ENCODE measurements at places on chromosomes 5 and 9.

DNA sequence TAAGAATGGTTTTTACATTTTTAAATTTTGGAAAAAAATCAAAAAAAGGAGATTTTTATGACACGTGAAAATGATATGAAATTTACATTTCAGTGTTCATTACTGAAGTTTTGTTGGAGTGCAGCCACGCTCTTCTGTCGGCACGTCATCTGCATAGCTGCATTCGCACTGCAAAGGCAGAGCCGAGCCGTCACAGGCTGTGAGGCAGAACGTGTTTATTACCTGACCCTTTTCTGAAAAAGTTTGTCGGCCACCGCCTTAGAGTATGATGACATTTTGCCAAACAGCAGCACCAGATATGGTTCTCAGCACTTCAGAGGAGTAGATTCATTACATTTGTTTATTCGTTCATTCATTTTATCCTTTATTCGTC, 24.1 kb downstream of the HRH2 start:
- DNase-seq, result no peak

GRCh38 chr9:129773262-129774048, 20.6 kb upstream of the PTGES start:
- DNase-seq, result peak; percentile 98

DNA sequence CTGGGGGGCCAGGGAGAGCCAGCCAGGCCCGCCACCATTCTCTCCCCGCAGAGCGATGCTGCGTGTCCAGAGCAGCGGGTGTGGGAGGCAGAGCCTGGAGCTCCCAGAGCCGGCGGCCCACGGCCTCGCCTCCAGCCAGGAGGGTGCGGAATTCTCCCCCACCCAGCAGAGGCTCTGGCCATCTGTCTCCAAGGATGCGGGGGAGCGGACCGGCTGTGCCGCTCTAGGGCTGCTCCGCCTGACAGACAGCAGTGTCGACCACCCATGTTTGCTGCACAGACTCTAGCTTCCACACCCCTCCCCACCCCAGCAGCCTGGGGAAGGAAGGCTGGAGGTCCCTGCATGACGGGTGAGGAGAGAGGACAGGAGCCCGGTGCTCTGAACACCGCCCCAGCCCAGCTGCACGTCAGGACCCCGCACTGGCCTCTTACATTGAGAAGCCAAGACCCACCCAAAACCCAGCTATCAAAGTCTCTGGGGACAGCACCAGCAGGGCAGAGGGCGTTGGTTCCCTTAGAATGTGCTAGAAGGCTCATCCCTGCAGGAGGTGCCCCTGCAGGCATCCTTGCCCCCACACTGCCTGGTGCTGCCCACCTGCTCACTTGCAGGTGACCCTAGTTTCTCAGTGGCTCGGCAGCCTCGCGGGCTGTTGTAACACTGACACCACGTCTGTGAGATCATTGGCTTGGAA, 29.7 kb upstream of the FCN1 start:
- DNase-seq, result no peak

DNA sequence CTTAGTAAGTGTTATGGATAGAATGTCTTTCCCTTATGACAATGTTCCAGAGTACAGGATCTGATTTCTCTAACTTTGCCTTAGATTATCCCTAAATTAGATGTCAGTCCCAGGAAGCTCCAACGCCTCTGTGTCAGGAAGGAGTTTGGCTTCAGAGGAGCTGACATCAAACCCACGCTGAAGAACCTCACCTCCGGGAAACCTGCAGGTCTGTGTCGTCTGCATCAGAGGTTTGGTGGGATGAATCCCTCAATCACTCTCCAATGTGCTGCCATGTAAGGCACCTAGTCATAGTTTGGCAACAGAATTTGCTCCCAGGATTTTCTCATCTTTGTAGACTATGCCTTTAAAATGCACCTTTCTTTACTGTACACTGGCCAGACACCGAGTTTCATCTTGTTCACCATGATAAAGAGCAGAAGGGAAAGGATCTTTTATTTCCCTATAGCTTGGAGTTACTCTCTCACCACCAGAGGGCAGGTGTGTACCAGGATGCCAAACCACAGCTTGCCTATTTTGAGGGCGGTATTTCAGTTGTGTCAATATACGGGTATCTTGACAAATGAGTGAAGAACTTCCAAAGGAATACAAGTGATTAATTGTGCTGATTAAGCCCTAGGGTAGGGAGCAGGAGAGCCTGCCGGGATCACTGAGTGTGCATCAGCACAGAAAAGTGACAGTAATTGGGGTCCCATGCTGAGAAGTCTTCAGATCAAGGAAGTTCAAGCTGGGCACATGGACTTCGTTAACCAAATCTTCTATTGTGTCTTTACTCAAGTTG, 23.4 kb downstream of the MINAR2 start:
- peak; percentile 58 for DNase-seq

- DNase-seq, result no peak
Measured at GRCh38 chr5:102668220-102668932, 86.7 kb upstream of the PAM start.

- DNase-seq, result no peak
Measured at GRCh38 chr9:27749838-27750237, 176.6 kb upstream of the C9orf72 start.

- DNase-seq, result no peak
Measured at GRCh38 chr5:1093361-1093760, 18.5 kb downstream of the SLC12A7 start.

- no peak for DNase-seq
Measured at GRCh38 chr5:26388976-26389375, 649.4 kb downstream of the CDH9 start.

GRCh38 chr9:134215699-134216448, 51.5 kb upstream of the RNU6ATAC start:
- DNase-seq, result peak; percentile 87

DNA sequence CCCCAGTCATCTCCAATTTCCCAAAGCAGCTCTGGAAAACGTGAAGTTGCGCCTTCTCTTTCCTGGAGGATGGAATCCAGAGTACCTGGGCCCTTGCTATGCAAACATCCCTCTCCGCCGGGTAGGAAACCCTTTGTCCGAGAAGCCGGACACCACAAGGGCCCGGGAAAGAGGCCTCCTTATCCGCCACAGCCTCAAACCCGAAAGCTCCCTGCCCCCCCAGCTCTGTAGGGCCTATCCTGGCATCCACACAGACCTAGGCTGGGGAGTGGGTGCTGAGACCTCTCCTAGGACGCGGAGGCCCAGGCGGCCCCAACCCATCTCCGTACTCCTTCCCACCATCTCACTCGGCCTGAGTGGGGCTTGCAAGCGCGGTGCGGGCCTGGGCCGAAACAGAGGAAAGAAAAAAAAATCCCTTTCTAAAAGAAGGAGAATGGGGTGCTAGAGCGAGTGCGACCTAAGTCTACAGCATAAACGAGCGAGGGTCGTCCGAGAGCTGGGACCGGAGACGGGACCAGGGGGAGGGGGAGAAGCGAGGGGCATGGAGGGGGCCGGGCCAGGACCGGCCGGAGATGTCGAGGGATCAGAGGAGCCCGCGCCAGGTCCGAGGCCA, 624 bp downstream of the FBXW11 start:
- DNase-seq, result peak; percentile 38

- peak; percentile 50 for DNase-seq
Measured at GRCh38 chr9:22446589-22446949, at the start of gene DMRTA1. DMRTA1 (plus strand) TSS chr9:22446824; CDS start chr9:22447066, 242 bp downstream.

DNA sequence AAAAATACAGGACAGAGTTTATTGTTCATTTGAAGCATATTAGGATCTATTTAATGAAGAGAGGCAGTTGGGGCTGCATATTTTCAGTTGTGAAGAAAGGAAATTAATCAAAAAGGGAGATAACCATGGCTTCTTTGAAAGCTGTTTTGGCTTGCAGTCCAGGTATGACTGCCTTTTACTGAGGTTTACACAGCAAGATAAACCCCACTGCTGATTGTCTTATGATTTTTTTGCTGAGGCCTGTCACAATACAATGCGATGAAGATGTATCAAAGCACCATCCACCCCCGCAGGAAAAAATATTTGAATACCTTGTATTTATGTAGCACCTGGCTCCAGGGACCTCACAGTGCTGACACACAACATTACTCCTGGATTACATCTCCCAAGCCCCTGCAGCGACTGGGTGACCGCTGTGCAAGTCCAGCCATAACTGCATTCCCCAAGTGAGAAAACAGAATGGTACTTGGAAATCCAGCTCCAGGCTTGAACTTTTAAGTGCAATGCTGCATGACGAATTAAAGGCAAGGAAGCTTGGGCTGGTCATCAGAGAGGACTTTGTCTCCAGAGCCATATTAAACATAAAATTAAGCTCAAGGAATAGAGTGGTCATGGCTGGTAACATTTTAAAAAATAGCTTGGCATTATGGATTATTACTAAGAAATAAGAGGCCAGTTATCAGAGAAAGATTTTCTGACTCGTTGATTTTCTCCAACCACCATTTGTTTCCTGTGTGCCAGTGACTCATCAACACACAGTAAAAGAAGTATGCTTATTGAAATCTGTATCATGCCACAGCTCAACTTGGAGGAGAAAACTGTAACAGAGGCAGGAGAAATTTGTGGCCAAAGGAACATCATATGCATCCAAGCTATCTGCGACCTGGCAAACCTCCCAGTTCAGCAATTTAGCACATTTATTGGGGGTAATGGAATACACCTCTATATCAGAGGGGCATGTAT, 374.2 kb downstream of the MAN2A1 start:
- peak; percentile 16 for DNase-seq

DNA sequence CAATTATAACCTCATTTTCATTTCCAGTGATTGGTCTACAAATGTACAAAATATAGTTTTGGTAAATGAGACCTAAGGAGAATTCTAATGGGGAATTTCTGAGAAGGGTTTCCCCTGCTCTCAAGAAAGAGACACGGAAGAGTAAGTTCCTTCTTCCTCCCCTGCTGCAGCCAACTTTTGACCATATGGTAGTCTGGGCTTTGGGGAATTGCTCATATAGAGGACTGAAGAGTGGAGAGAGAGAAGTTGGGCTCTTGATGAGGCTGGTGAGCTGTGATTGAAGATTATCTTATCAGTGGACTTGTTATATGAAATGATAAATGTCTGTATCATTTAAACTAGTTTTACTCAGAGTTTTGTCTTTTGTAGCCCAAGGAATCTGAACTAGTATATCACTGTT, 4.3 kb upstream of the LNPEP start:
- DNase-seq, result no peak

- DNase-seq, result peak; percentile 80
Measured at GRCh38 chr9:95756986-95757385, 118.5 kb upstream of the ERCC6L2 start.

DNA sequence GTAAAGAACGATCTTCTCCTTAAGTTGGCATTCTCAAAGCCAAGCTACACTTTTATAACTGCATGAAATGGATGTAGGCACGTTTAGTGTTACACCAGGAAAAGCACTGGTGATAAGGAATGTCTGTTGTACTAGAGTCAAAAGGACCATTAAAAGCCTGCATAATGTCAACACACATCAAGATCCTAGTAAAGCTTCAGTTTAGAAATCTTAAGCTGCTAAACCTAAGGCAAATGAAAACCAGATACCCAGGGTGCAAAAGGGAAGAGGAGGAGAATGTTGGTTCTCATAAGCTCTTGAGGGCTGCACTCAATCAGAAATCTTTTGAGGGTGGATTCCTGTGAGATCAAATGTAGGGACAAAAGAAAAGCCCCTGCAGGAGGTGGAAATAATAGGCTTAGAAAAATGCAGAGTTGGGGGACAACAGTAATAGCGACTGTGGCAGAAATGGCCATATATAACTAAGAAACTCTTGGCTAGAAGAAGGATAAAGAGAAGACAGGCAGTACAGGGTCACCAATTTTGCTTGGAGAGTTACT, 148.2 kb downstream of the FBXL17 start:
- peak; percentile 8 for DNase-seq

DNA sequence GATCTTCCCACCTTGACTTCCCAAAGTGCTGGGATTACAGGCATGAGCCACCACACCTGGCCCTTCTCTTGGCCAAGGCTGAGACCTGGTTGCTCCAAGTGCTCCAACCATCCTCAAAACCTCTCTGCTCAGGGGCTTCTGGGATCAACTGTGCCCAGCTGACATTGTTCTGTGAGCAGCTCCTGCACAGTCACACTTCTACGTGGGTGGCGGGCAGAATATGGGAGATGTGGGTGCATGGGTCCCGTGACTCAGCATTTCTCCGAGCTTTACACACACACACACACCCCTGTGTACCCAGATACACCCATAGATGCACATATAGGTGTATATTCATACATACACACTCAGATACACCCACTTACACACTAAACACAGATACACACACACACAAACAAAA, 10.5 kb upstream of the MYORG start:
- no peak for DNase-seq

GRCh38 chr5:169521366-169521983, 62.1 kb upstream of the SPDL1 start:
- no peak for DNase-seq

GRCh38 chr9:133735931-133736330, 2.2 kb downstream of the SARDH start:
- DNase-seq, result no peak

DNA sequence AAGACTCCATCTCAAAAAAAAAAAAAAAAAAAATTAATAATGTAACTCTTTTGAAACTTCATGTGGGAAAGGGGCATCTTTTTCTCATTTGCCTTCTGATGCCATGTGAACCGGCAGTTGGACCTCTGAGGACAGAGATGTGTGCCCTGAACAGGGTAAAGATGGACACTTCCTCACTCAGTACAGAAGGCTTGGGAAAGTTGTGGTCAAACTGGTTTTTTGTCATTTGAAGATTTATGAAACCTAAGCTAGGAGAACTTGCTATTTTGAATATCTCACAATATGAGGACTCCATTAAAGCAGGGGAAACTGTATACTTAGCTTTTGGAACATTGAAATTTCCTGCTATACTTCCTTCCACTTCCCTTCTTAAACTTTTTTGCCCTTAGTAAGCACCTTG, 147.5 kb upstream of the ALDH1B1 start:
- no peak for DNase-seq

DNA sequence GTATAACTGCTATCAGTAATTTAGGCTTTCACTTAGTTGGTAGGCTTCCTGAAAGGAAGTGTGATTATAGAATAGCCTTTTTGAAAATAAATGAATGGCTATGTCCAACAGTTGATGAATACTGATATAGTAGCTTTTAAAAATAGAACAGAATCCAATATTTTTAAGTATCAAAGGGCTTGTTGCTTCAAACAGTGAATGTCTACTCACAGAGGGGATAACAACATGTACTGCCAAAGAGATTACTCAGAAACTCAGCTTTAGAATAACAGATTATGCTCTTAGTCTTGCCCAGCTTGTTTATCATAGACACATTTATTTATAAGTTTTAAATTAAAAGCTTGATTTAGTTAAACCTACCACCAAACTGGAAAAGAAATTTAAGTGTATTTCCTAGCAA, 132.6 kb downstream of the XRCC4 start:
- no peak for DNase-seq

GRCh38 chr5:14503681-14504331, 77.8 kb upstream of the OTULINL start:
- no peak for DNase-seq

- DNase-seq, result no peak
Measured at GRCh38 chr5:151106509-151106908, 25.7 kb upstream of the TNIP1 start.

GRCh38 chr9:5938449-5938848, 47.8 kb downstream of the MLANA start:
- no peak for DNase-seq

Data from fibroblast of villous mesenchyme (primary cell).